Fibroblast of skin of back (primary cell): ENCODE measurements at places on chromosomes 11 and 22.

GRCh38 chr22:50625131-50625567 lies 2.8 kb downstream of the ARSA start:
- no peak for DNase-seq

- peak; percentile 91 for DNase-seq
Observed at GRCh38 chr11:126113515-126113957, 50.9 kb upstream of the CDON start.

DNA sequence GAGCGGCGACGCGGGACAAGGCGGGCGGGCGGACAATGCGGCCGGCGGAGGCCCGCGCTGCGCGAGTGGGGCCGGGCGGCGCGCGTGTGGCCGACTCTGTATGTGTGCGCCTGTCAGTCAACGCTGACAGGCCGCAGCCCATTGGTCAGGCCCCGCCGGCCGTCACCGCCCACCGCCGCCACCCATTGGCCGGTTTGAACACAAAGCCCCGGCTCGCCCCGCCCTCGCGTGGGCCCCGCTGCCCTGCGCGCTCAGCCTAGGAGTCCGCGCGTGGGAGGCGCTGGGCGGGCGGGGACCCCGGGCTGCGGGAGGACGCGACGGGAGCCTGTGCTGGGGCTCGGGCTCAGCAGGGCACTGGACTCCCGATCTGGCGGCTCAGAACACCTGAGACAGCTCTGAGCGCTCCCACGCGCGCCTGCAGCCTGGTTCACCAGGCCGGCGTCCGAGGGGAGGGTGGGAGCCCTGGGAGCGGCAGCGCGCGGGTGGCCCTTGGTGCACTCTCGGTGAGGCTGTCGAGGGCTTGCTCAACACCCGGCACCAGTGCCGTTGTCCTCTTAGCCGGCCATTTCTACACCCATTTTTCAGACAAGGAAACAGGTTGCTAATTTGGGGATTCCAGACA lies at the start of gene SUN2:
TSS of gene SUN2 (minus strand) at position 88 of the 622 bp plus-strand sequence. CDS start 3,370 bp downstream, outside the sequence.
- peak; percentile 83 for DNase-seq

DNA sequence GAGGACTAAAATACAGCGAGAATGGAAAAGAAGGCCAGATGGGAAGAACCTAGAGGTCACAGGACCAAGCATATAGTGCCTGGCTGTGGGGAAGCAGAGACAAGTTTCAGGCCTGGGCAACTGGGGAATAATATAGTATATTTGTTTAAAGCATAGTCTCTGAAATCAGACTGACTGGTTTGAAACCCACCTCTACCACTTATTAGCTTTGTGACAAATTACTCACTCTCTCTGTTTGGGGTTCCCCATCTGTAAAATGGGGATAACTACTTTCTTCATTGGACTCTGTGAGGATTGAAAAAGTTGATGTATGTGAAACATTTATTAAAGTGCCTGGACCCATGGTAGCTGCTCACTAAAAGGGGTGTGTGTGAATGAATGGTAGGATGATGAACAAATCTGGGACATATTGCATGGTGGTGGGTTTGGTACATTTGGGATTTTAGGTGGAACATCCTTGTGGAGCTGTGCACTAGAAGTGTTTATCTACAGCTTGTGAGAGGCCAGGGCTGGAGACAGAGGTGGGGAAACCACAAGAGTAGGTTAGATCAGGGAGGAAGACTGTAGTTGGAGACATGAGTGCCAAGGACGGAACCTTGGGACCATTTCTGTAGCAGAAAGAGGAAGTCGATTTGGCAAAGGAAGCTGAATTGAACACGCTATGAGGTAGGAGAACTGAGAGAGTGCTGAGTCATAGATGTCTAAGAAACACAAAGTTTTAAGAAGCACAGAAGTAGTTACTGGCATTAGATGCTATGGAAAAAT lies 52.6 kb downstream of the SWAP70 start:
- peak; percentile 58 for DNase-seq

DNA sequence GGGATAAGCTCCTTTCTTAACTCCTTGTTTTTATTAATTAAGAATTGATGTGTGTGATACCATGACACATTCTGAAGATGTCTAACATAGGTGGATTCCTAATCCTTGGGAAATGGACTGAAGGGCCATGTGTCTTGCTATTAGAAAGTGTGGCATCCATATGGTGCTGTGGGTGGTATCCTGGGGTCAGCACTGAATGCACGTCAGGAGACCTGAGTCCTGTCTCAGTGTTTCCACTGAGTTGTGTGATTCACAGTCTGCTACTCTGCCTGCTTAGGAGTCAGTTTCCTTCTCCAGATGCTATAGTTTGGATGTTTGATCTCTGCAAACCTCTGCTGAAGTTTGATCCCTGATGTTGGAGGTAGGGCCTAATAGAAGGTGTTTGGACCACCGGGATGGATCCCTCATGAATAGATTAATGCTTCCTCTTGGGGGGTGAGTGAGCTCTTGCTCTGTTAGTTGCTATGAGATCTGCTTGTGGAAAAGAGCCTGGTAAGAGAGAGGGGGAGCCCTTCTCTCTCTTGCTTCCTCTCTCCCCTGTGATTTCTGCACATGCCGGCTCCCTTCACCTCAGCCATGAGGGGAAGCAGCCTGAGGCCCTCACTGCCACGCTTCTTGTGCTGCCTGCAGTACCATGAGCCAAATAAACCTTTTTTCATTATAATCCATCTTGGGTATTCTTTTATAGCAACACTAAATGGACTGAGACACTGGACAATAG lies 666.5 kb downstream of the NTM start:
- DNase-seq: no peak

DNA sequence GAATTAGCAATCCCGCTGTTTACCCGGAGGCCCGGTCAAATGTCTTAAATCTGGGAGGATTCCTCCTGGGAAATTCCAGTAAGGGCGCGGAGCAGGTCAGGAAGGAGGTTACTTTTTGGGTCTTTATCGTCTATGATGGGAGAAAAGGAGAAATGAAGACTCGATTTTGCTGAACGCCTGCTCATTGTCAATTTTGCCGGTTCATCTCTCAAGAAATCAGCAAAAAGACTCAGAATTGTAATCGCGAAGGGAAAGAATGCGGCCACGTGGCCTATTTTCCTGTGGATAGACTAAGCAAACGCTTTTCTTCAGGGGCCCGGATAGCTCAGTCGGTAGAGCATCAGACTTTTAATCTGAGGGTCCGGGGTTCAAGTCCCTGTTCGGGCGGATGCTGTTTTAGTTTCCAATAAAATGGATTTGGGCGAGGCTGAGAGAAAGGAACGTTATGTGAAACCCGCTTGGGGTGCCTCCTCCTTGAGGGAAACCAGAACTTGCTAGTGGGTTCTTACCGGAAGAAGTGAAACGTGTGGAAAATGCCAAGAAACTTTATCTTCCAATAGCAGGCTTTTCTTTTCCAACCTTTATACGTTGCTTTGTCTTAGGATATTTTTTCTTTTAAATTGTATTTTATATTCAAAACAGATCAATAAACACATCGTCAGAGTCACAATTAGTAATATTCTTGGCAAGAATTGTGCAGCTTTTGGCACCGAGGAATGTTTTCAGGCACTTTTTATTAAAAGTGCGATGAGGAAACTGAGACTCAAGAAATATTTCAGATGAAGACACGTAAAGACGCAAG lies 45.0 kb downstream of the OR4D9 start:
- DNase-seq: peak; percentile 90

DNA sequence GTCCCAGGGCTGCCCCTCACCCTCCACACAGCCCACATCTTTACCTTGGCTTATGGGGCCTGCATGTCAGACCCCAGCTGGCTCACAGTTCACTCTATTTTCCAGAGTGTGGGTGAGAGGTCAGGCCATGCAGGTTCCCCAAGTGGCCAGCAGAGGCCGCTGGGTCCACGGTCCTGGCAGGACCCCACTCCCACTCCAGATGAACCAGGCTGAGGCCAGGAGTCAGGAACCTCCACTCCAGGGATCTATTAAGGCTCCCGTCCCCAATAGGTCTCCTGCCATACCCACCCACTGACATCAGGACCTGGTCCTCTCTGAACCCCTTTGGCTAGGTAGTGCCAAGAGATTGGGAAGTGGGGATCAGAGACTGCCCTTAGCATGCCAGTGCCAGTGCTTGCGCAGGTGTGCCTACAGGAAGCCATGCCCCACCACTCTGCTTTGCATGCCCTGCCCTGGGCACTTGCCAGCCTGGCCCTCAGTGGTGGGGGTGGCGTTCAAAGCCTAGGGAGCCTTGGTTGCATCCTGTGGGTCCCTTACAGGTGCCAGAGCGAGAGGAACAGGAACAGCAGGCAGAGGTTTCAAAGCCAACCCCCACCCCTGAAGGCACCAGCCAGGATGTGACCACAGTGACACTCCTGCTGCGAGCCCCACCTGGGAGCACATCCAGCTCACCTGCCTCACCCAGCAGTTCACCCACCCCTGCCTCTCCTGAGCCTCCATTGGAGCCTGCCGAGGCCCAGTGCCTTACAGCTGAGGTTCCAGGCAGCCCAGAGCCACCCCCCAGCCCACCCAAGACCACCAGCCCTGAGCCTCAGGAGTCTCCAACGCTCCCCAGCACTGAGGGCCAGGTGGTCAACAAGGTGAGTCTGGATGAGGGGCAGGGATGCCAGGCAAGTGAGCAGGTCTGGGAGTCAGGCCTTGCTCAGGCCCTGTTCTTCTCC lies 8.3 kb downstream of the SMTN start:
- no peak for DNase-seq

DNA sequence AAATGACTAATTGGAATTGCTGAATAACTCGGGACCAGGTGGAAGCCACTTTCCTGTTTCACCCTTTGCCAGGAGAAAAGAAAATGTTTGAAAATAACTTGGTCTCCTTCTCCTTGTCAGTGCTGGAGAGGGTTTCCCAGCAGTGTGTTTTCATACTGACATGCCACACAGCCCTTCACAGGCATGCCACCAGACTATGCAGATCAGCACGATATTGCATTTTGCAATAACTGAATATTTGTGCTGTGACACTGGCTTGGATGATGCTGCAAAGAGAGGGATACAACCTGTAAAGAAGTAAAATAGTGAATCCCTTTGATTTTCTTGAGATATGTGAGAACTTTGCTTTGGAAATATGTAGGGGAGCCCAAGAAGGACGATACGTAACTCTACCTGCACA lies 200.0 kb upstream of the NAV2 start:
- no peak for DNase-seq

DNA sequence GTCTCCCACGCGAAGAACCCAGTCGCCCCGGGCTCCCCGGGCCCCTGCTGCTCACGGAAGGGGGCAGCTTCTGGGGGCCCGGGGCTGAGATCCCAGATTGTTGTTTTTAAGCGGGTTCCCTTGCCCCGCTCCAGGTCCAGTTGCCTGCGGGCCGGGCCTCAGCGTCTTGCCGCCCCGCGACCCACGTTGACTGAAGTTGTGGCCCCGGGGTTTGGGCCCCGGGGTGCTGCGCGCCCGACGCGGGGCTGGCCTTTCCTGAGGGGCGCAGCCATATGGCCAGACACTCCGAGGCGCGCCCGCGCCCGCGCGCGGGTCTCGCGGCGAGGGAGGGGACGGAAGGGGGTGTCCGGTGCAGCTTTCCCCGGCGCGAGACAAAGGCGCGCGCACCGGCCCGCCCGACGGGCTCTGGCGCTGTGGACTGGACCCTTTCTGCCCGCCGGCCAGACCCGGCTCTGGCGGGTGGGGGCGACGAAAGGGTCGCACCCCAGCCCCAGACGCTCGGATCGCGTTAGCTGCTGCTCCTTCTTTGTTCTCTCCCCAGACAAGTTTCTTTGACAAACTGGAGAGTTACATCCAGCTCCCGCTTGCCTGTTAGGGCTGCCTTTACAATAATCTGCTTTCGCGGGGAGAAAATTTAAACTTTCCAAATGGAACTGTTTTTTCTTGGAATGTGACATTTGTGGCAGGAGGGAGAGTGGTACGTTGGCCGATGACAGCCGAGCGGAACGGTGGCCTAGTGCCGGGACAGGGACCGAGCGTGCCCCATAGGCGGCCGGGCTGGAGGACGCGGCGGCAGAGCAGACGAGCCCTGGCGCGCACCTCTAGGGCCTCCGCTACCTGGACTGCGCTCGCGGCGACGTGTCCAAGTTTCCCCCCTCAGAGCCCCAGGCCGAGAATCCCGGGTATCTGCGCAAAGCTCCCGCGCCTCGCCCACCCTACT lies 716 bp downstream of the AMOTL1 start:
- DNase-seq: peak; percentile 54

DNA sequence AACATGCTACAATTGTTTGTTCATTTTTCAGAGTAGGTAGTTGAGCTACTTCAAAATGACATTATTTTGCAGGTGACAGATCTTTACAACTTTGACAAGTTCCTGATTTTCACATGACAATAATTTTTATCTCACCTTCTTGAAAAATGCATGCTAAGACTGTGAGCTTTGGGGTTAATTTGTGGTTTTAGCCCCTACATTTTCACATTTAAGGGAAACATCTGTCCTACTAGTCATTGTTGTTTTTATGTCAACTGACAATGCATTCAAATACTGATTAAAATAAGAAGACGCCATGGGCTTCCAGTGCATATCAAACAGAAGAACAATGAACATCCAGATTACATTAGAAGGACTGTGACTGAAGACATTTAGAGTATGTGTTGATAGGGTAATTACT lies 1470.8 kb upstream of the TENM4 start:
- DNase-seq: no peak

- no peak for DNase-seq
Observed at GRCh38 chr11:110797453-110797852, 85.2 kb upstream of the ARHGAP20 start.

DNA sequence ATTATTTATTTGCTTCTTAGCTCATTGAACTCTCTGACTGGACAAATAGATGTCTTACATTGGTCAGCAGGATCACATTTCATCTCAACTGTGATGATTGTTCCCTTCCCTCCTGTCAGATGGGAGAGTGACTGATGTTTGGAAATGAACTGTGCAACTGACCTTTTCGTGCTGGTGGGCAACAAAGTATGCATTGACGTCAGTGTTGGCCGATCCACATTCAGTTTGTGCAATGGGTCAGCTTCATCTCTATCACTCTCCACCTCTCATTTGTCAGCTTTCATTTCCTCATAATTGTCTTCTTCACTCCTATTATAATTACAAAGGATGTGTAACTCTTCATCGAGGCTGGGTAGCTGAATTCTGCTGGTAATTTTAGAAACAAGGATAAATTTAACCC lies 71.3 kb downstream of the PPP2R1B start:
- DNase-seq: no peak
